ENCODE measurements at places on chromosomes 4 and X. TPM values are rescaled to one million over a fixed set of nuclear protein-coding genes. Genes with fewer than 3 reads are reported as not detected.

The ATXN3L gene
- not detected for total RNA-seq

The GPR173 gene
- total RNA-seq, result 0.56 TPM

The CFAP99 gene
- total RNA-seq, result 4.3 TPM

The ARHGAP6 gene
- total RNA-seq, result 16.7 TPM

The WDR17 gene
- total RNA-seq, result 5.6 TPM

The PNMA5 gene
- 0.18 TPM for total RNA-seq

The HHIP gene
- 172 TPM for total RNA-seq

The BCORL1 gene
- total RNA-seq, result 13.6 TPM

The PIN4 gene
- 9.8 TPM for total RNA-seq

The TRIM61 gene
- 0.89 TPM for total RNA-seq
